Heart right ventricle (tissue), 16 donors: ENCODE measurements at places on chromosomes 13 and 19.

GRCh38 chr13:99009987-99010551 is 32.2 kb upstream of the DOCK9 start:
- H3K36me3 ChIP-seq: no peaks in the 10 kb centered on the region
- H3K27me3 ChIP-seq: no peaks in the 10 kb centered on the region
- H3K27ac ChIP-seq: no peak overlapping the region
- no peak for DNase-seq

DNA sequence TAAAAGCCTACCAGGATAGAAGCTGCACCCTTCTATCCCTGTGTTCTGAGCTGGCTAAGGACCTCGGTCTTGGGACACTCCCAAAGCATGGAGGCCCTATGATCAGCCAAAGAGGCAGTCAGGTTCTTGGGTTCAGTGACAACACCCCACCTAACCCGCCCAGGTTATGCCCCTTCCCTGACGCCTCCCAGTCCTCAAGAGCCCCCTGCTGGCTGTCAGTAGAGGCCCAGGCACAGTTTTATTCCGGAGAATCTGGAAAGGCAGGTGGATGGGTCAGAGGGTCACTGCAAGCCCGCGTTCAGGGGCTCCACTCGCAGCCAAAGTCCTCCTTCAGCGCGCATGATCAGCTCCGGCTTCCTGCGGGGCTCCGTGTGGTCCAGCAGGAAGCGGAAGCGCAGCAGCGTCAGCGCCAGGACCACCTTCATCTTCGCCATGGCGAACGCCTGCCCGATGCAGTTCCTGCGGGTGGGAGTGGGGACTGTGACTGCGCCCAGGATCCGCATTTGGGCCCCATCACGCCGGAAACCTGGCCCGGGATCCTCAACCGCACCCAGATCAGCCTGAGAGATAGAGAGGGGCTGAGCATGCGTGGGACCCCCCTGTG is 22.3 kb downstream of the OR10H3 start:
- no peaks in the 10 kb centered on the region for H3K4me1 ChIP-seq
- no peak overlapping the region for H3K27ac ChIP-seq
- H3K36me3 ChIP-seq: no peaks in the 10 kb centered on the region
- DNase-seq: no peak
- H3K27me3 ChIP-seq: no peaks in the 10 kb centered on the region
- H3K4me3 ChIP-seq: no peak overlapping the region

- no peaks in the 10 kb centered on the region for H3K36me3 ChIP-seq
- no peak overlapping the region for H3K27ac ChIP-seq
- no peak for DNase-seq
- H3K27me3 ChIP-seq: no peaks in the 10 kb centered on the region
- no peak overlapping the region for H3K4me3 ChIP-seq
Measured at GRCh38 chr19:567296-567900, 5.0 kb upstream of the BSG start.

DNA sequence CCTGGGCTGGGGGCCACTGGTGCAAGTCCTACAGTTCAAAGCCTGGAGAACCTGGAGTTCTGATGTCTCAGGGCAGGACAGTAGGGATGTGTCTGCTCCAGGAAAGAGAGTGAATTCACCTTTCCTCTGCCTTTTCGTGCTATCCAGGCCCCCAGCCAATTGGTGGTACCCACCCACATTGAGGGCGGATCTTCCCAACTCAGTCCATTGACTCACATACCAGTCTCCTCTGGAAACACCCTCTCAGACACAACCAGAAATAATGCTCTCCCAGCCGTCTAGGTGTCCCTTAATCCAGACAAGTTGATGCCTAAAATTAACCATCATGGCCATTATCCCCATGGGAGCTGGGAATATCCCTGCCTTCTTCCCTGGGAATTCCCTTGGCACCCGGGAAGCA is 38.8 kb upstream of the CHST8 start:
- no peak overlapping the region for H3K27ac ChIP-seq
- H3K27me3 ChIP-seq: no peaks in the 10 kb centered on the region
- no peaks in the 10 kb centered on the region for H3K4me1 ChIP-seq

- no peak overlapping the region for H3K4me3 ChIP-seq
- H3K27ac ChIP-seq: no peak overlapping the region
- H3K27me3 ChIP-seq: no peaks in the 10 kb centered on the region
- no peak for DNase-seq
- no peaks in the 10 kb centered on the region for H3K4me1 ChIP-seq
Measured at GRCh38 chr13:99693351-99693750, 192.1 kb downstream of the TM9SF2 start.

GRCh38 chr13:77533875-77534788 is 1.4 kb upstream of the SCEL start:
- DNase-seq: no peak
- no peak overlapping the region for H3K27ac ChIP-seq
- H3K36me3 ChIP-seq: no peaks in the 10 kb centered on the region

DNA sequence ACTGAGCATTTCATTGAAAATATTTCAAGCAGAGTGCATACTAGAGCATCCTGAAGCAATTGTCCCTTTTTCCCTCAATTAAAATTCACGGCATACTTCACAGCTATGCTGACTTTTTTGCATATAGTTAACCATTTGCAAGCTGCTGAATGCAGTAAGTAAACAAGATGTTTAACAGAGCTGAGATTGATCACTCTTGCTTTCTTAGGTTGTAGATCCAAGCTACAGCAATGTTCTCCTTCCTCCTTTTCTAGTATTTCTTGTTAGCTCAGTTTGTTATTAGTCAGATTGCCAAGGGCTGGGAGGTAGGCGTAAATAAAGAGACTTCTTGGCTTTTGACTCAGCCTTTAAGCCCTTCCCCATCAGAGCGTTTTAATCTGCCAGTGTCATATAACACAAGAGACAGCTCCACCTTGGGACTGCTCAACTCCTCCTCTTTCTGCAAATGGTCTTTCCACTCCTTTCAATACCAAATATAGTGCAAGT is at the start of gene SLITRK6:
SLITRK6 (minus strand) TSS at position 323 of the 486 bp plus-strand sequence. CDS start 2,911 bp downstream, outside the sequence.
- no peaks in the 10 kb centered on the region for H3K36me3 ChIP-seq
- H3K27ac ChIP-seq: no peak within 1 kb of the TSS
- H3K27me3 ChIP-seq: no peaks in the 10 kb centered on the region
- H3K4me3 ChIP-seq: no peak within 1 kb of the TSS
- DNase-seq: no peak

DNA sequence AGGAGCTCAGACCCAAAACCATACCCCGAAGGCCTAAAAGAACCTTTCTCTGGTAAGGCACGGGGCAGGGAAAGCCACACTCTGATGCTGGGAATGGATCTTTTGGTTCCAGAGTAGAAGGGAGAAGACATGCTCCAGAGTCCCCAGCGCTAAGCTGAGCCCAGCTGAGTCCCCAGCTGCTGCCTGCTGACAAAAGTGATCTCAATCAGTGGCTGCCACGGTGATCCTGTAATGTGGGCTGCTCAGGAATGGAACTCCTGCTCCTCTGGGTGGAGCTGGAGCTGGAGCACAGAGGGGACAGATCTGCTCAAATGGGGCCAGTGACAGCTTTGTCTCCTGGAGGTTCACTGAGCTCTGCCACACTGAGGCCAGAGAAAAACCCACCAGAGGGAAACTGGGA is 70.5 kb downstream of the MLLT1 start:
- no peaks in the 10 kb centered on the region for H3K27me3 ChIP-seq
- DNase-seq: no peak
- no peak overlapping the region for H3K27ac ChIP-seq
- H3K4me3 ChIP-seq: no peak overlapping the region

DNA sequence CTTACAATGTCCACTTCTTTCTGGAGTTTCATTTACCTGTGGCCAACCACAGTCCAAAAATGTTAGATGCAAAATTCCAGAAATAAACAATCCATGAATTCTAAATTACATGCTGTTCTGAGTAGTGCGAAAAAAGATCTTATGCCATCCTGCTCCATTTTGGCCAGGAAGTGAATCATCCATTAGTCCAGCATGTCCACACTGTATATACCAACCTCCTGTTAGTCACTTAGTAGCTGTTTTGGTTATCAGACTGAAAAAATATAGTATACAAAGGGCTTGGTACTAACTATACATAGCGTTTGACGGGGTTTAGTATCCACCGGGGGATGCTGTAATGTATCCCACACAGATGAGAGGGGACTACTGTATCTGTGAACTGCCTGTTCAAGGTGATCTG is 618.0 kb upstream of the ARGLU1 start:
- H3K36me3 ChIP-seq: no peaks in the 10 kb centered on the region
- DNase-seq: no peak
- H3K27me3 ChIP-seq: no peaks in the 10 kb centered on the region
- no peaks in the 10 kb centered on the region for H3K4me1 ChIP-seq
- H3K4me3 ChIP-seq: no peak overlapping the region

DNA sequence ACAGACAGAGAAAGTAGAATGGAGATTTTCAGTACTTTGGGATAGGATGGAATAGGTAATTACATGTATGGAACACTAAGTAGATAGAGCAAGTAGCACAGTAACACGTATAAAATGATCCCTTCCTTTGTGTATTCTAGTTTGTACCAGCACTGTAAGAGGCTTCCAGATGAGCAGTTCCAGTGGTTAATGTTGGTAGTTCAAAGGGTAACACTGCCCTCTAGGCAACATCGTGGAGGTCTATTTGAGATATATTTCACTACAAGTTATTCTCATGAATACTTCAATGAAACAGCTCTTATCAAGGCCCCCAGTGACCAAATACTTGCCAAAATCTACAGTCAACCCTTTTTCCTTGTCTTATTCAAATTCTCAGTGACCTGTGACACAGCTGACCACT is 13.5 kb upstream of the ZNF563 start:
- H3K4me1 ChIP-seq: no peaks in the 10 kb centered on the region
- H3K27ac ChIP-seq: no peak overlapping the region
- no peak overlapping the region for H3K4me3 ChIP-seq

DNA sequence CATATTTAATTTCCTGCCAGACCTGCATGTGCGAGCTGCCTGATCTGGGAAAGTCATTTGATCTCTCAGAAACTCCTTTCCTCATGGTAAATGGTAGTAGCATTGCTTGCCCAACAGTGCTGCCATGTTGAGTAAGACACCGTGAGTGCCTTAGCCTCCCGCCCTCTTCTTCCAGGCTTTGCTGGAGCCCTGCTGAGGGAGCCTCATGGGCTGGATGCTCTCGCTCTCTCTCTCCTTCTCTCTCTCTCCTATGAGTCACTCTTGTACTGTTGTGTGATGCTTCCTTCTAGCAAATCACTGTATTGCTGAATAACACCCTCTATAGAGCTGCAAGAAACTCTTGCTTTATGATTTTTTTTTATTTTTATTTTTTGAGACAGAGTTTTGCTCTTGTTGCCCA is 365.5 kb downstream of the UQCRFS1 start:
- no peaks in the 10 kb centered on the region for H3K4me1 ChIP-seq
- H3K4me3 ChIP-seq: no peak overlapping the region
- no peak overlapping the region for H3K27ac ChIP-seq
- H3K36me3 ChIP-seq: no peaks in the 10 kb centered on the region

DNA sequence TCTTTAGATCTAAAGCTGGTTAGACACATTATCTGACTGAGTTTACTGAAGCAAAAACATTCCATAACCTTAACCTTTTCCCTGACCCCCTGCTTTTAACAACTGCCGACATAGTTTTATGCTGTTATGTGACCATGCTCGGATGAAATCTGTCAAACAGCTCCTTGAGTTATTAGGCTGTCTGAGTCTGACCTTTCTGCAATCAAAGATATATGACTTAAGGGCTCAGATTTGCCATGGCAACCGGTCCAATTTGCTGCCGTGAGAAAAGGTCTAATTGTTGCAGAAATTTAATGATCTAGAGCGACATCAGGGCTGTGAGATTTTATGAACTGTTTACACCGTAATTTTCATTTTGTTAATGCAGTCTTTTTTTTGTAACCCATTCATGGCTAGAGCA is 61.8 kb downstream of the URI1 start:
- no peak overlapping the region for H3K27ac ChIP-seq
- no peaks in the 10 kb centered on the region for H3K27me3 ChIP-seq
- H3K36me3 ChIP-seq: peaks cover 28% of the 10 kb centered on the region
- no peak overlapping the region for H3K4me3 ChIP-seq
- no peak for DNase-seq
- H3K4me1 ChIP-seq: no peaks in the 10 kb centered on the region

DNA sequence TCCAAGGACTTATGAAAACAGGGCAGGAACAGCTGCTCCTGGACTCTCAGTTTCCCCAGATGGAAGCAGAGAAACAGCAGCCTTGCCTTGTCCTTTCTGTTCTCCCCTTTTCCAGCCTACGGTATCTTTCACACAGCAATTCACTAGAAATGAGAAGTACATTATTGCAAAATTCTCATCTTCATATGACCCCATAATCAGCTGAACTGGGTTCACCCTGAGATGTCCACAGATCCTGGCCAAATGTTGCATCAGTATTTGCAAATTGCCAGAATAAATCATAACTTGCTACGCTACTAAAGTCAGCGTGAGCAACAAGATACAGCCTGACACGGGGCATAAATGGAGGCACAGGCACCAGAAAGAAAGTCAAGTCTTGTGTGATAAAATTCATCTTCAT is 16.1 kb downstream of the VSTM1 start:
- no peaks in the 10 kb centered on the region for H3K4me1 ChIP-seq
- H3K27ac ChIP-seq: no peak overlapping the region
- peaks cover 51% of the 10 kb centered on the region for H3K27me3 ChIP-seq
- DNase-seq: no peak
- no peak overlapping the region for H3K4me3 ChIP-seq

GRCh38 chr13:59279028-59279427 is 884.7 kb downstream of the DIAPH3 start:
- no peaks in the 10 kb centered on the region for H3K4me1 ChIP-seq
- H3K27ac ChIP-seq: no peak overlapping the region
- DNase-seq: no peak

- H3K36me3 ChIP-seq: no peaks in the 10 kb centered on the region
- H3K4me3 ChIP-seq: no peak overlapping the region
- no peak for DNase-seq
- no peaks in the 10 kb centered on the region for H3K4me1 ChIP-seq
- no peaks in the 10 kb centered on the region for H3K27me3 ChIP-seq
- no peak overlapping the region for H3K27ac ChIP-seq
Measured at GRCh38 chr13:113602291-113602988, 17.9 kb downstream of the TFDP1 start.

- DNase-seq: no peak
- no peaks in the 10 kb centered on the region for H3K36me3 ChIP-seq
- H3K4me3 ChIP-seq: no peak overlapping the region
Measured at GRCh38 chr19:3146677-3147100, 10.9 kb downstream of the GNA15 start.

GRCh38 chr13:106996867-106997618 is 429.1 kb upstream of the ARGLU1 start:
- H3K4me3 ChIP-seq: no peak overlapping the region
- DNase-seq: no peak
- no peaks in the 10 kb centered on the region for H3K36me3 ChIP-seq
- no peak overlapping the region for H3K27ac ChIP-seq
- H3K4me1 ChIP-seq: no peaks in the 10 kb centered on the region

DNA sequence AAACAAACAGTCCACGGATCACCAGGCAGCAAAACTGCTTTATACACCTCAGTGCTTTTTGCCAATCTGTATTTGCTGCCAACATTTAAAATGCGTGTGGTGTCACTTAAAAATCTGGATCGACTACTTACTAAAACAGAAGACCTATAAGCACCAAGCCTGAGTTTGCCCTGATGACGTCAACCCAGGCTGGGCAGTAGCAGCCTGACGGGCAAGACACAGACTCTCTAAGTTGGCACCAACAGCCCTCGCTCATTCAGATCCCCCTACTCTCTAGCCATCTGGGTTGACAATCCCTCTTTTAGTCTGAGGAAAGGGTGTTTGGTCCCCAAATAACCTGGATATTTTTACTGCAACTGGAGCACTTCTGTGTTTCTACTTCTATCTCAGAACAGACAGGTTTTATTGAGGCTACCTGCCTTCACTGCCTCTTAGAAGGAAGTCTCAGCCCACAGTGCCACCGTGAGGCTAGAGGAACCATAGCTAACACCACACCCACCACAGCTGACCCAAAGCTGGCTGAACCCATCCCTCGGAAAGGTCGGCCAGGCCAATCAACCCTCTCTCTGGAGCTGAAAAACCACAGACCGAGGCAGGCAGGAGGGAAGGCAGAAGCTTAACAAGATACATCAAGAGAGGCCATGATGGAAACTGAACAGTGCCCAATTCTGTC is 6.9 kb downstream of the SUGP2 start:
- H3K4me1 ChIP-seq: peaks cover 25% of the 10 kb centered on the region
- no peak overlapping the region for H3K27ac ChIP-seq
- DNase-seq: no peak
- H3K27me3 ChIP-seq: no peaks in the 10 kb centered on the region
